ELF-1 (cell line): ENCODE measurements at places on chromosomes 1 and 21.
A peak's percentile ranks its signal among the peaks of the same experiment; 100 is the strongest.

- DNase-seq: no peak
Measured at GRCh38 chr1:24544239-24544638, 11.6 kb upstream of the NCMAP start.

DNA sequence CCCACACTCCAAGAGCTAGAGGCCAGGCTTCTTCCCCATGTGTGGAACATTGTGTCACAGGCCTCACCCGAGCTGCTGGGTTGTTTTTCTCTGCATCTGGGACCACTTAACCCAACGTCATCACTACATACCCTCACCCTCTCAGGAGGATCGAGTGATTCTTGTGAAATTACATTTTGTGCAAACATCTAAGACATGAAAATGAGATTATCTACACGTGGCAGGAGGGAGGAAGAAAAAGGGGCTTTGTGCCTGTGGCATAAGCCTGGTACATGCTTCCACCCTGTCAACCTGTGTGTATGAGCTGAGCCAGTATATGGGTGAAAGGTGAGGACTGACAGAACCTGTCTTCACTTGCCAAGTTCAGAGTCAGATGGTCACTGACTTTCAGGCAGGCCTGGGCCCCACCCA lies 1.6 kb downstream of the CPT2 start:
- DNase-seq: no peak

GRCh38 chr21:33687634-33688033 lies 45.3 kb downstream of the ITSN1 start:
- no peak for DNase-seq

- no peak for DNase-seq
Measured at GRCh38 chr1:180640531-180640949, 8.7 kb downstream of the XPR1 start.

DNA sequence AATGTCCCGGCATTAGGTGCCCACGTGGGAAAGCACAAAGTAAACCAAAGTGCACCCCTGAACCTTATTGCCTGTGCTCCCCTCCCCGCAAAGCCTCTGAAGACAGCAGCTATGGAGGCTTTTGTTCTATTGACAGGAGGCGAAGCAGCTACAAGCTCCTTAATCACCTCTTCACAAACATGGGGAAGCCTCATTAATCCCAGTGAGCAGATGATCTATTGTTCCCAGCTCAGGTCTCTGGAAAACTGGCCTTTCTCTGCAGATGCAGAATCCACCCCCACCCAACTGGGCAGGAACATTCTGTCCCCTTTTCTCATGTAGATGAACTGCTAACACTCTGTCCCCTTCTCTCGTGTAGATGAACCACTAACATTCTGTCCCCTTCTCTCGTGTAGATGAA lies 190.5 kb upstream of the CSF3R start:
- peak; percentile 8 for DNase-seq

- DNase-seq: no peak
Measured at GRCh38 chr1:212042436-212042835, 6.9 kb downstream of the DTL start.

- DNase-seq: no peak
Measured at GRCh38 chr1:82540006-82540405, 739.3 kb downstream of the ADGRL2 start.

DNA sequence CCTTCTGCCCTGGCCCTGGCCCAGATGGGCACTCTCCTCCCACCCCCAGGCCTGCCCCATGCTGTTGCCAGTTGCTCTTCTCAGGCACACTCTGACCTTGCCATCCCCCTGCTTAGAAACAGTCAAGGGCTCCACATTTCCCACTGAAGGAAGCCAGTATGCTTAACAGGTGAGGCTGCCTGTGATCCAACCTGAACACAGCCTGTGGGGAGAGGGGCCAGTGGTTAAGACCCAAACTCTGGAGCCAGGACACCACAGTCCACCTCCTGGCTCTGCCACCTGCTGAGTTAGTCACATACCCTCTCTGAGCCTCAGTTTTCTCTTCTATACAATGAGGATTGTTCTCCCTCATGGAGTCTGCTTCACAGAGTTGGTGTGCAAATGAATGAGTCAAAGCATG lies 526.9 kb downstream of the MATN1 start:
- DNase-seq: no peak

DNA sequence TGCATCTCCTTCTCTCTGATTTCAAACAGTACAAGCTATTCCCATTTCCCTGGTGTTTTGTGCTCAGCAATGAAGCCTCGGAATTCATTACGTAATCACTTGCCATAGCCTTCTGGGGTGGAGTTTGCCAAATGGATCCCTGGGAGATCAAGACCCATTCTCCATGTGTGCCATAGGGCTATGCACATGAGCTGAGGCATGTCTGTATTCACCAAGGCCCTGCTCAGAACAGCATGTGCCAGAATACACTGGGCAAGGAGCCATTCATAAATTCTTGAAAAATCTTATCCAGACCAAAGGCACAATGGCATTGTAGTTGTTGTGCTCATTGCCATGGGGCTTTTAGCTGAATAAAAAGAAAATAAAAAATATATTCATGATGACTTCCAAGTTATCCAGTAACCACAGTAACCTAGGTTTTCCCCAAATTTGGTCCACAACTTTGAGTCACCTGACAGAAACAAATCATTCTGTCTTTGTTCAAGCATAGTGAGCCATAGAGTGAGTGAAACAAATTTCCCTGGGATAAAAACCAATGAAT lies 53.0 kb downstream of the CRB1 start:
- DNase-seq: no peak

- DNase-seq: no peak
Measured at GRCh38 chr1:85865213-85865612, 157.0 kb upstream of the ZNHIT6 start.

- no peak for DNase-seq
Measured at GRCh38 chr1:212254853-212255363, 30.3 kb upstream of the PPP2R5A start.
